Activated CD4-positive, alpha-beta T cell treated with anti-CD3 and anti-CD28 coated beads, Interleukin-2, amount 50 U/mL, for 4 hours (primary cell): ENCODE measurements at places on chromosomes 6 and 20.

DNA sequence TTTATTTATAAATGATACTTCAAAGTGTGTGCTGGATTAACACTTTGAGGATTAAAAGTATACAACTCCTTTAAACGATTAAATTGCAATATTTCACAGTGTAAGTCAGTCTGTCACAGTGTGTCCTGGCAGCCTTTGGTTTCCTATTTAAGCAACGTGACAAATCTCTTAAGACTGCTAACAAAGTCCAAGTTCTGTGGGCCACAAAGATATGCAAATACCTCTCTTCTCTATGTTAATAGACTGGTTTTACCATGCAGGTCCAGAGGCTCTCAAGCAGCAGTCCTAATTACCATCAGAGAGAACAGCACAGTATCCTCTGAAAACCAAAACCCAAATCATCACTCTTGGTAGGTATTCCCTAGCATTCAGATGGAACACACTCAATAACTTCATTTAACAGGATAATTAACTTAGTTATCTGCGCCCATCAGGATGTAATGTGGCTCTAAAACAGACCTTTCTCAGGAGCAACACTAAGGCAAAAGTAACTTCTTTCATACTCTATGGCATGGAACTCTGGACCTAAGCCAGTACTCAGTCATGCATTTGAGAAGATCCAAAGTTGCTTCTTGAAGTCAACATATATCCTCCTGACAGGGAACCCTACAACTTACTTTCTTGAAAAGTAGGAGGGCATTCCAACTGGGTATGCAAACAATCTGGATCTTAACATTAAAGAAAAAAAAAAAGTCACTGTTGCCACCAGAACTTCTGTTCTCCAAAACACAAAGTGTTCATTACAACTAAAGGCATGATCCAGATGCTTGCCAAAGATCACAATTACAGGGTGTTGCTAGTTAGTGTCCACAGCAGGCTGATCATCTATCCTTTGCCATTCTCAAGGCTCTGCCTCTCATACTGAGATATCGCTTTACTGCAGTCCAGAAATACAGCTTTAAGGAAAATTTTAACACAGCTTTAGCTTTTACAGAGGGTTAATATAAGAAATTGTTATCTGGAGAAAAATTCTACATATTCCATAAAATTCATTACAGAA is 53.2 kb downstream of the MAN1A1 start:
- no peak for DNase-seq

GRCh38 chr20:5865604-5866003 is 84.7 kb downstream of the TRMT6 start:
- no peak for DNase-seq

DNA sequence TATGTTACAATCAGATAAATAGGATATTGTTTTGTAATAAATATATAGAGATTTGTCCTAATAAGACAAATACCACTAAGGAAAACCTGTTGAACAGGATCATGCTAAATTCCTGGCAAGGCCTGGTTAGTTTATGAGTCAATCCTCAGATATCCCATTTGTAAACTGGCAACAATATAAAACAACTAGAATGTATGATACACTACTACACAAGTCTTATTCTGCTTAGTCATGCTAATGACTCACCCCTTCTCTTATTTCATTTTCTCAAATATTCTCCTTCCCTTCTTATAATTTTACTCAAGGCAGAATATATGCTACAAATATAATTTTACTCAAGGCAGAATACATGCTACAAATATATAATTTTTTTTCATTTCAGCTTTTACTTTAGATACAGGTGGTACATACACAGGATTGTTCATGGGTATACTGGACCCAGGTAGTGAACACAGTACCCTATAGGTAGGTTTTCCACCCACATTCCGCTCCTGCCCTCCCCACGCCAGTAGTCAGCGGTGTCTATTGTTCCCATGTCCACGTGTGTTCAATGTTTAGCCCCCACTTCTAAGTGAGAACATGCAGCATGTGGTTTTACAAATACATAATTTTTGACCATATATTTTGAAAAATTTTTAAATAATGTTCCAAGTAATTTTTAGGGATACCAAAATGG is 6.3 kb downstream of the OSER1 start:
- no peak for DNase-seq

- DNase-seq = no peak
These were observed 30.9 kb upstream of the EDN3 start for GRCh38 chr20:59269411-59270025.

GRCh38 chr6:133156689-133157088 is 84.5 kb upstream of the EYA4 start:
- DNase-seq = no peak

GRCh38 chr6:5457041-5457440 is 195.7 kb downstream of the FARS2 start:
- DNase-seq = no peak

- DNase-seq = no peak
These were observed 55.2 kb downstream of the HDDC2 start for GRCh38 chr6:125246566-125246965.

- no peak for DNase-seq
These were observed 29.4 kb upstream of the SYNCRIP start for GRCh38 chr6:85672050-85672449.

GRCh38 chr6:83696674-83697073 is 12.2 kb downstream of the SNAP91 start:
- no peak for DNase-seq

GRCh38 chr6:47147836-47148344 is 105.8 kb upstream of the ADGRF1 start:
- no peak for DNase-seq

DNA sequence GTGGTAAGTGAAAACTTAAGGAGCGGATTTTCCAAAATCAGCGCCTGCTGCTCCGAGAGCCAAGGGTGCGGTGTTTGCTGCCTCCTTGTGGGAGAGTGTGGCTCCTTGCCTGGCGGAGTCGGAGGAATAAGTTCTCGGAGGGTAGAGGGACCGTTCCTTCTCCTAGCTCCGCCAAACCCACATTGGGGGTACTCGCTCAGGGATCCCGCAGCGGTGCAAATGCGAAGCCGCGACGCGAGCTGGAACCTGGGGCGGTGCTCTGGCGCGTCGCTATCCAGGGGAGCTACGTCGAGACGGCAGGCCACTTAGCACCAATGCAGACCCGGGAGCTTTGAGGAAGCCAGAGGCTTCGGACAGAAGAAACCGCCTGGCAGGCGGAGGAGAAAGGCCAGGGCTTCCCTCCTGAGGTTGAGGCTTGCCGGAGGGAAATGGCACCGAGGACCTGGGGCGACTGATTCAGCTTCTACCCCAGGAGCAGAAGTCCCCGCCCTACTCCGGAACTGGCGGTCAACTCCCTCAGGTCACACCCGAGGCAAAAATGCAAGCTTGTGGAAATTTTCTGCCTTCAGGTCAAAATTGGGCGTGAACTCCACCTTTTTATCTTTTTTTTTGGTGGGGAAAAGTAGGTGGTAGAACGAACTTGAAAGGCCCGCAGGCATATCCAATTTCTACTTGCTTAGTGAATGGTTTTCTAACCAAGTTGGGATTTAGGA is 5.7 kb upstream of the DDX43 start:
- peak; percentile 37 for DNase-seq

- DNase-seq = no peak
These were observed 268.0 kb downstream of the TFAP2A start for GRCh38 chr6:10146715-10147451.

- DNase-seq = no peak
These were observed 82.8 kb downstream of the TFAP2A start for GRCh38 chr6:10332111-10332510.

DNA sequence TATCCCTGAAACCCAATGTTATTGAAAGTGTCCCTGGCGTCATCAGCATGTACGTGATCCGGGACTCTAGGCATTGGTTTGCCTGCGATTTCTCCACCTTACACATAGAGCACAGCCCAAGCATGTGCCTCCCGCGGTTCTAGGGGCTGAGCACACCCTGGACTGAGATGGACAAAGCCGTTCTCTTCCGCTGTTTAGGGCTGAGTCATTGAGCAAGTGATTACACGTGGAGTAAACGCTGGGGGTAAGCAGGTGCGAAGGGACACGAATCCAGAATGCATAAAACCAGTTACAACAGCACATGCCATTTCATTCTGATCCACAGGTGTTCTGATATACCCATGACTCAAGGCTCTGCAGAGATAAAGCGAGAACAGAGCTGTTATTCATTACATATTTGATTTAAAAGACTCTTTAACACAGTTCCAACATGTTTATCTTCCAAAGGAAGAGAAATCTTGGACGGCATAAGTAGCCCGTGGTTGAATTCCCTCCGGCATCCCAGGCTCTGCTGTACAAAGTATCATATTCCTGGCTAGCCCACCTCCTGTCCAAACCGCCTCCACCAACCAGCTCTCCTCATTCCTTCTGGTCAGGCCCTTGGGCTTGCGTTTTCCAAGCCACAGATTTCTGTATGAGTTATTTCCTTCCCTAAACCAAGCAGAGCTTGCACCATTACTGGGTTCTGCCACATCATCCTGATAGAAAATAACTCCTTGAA is 36.1 kb upstream of the THBS2 start:
- no peak for DNase-seq

DNA sequence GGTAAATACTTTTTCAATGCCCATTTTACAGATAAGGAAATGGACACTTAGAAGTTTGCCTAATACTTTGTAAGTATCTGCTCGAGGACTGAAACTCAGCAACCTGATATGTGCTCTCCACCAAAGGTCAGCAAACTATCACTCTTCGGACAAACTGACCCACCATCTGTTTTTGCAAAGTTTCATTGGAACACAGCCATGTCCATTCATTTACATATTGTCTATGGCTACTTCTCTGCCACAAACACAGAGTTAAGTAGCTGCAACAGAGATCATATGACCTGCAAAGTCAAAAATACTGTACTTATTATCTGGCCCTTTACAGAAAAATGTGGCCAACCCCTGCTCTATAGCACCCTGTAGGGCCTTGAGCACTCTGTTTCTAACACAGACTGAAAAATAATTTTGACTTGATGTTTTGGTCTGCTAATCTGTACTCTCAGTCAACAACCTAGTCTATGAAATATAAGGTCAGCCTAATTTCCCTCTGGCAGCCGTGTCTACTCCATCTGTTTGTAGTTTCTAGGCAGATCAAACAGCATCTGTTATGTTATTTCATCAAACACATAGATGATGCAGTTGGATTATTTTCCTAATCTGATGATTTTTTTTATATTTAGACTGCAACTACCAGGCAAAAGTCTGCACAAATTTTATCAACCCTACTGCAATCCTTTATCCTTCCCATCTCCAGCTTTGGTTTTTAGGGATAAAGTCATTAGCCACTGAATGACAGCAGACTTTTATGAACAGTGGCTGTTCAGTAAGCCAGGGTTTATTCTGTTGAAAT is 41.4 kb upstream of the BEND6 start:
- DNase-seq = no peak

DNA sequence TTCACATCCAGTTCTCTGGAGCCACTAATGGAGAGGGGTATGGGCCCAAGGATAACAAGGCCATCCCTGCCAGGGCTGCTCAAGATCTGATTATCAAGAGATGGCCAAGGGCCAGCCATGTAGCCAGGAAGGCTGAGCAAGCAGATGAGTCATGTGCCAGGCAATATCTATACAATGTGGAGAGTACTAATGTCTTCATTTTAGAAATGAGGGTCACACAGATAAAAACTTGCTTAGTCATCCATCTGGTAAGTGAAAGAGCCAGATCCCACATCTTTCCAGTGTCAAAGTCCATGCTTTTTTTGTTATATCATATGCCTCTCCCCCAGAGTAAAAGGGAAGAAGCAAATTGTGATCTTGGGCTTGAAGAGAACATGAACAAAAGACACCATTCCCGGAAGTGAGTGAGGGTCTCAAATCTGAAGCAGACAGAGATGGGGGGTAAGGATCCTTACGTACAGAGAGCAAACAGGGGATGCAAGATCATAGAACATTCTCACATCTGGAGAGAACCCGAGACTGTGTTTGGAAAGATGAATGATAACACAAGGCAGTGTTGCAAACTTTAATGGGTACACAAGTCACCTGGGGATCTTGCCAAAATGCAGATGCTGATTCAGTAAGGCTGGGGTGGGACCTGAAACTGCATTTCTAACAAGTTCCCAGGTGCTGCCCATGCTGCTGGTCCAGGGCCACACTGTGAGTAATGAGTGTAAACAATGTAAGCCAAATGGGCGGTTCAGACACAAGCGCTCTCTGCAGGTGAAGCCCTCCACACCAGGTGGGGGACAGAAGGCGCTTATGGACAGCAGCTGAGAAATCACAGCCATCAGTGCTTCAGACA is 20.0 kb upstream of the GSTA3 start:
- DNase-seq = no peak

DNA sequence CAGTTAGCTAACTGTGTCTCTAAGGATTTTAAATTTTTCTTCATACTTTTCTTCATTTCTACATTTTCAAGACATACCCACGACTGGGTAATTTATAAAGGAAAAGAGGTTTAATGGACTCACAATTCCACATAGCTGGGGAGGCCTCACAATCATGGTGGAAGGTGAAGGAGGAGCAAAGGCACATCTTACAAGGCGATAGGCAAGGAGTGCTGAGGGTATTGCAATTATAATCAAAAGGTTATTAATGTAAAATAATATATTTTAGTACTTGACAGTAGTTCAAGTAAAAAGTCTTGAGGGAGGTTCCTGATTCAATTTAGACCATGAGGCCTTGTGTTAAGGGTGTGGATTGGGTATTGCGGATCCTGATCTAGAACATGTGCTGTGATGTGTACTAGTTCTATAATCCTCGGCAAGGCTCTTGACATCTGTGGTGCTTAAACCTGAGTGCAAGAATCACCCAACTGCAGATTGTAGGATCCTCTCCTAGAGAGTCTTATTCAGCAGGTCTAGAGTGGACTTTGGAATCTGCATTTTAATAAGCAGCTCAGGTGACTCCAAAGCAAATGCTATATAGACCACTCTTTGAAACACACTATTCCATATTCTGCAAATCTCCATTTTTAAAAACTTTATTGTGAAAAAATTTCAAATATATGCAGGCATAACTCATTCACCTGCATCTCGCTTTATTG is 7.2 kb upstream of the ABCC10 start:
- no peak for DNase-seq

GRCh38 chr20:44234566-44235317 is 12.4 kb upstream of the GDAP1L1 start:
- no peak for DNase-seq

GRCh38 chr6:148509800-148510581 is 167.4 kb downstream of the SASH1 start:
- DNase-seq = no peak

DNA sequence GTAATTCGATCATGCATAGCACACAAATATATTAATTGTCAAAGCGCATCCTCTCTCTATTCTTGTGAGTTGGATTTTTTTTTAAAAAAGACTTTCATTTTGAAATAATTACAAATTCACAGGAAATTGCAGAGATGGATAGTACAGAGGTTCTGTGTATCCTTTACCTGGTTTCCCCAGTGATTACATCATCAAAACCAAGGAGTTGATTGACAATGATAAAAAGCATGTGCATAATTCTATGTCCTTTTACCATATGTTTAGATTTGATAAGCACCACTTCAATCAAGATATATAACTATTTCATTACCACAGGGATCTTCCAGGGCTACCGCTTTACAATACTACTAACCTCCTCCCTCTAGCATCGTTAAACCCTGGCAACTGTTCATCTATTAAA is 40.2 kb downstream of the CCN2 start:
- no peak for DNase-seq

DNA sequence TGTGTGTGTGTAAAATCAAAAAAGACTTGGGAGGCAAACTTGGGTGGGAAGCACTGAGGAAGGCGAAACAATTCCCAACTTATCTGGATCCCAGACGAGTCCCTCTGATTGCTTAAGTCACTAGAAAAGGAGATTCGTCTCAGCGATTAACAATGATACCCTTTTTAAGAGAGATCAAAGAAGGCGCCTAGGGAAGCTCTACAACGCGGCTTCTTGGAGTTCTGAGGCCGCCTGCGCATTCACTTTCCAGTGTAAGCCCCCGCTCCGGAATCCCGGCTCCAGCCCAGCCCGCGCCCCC is 8.7 kb upstream of the TBX18 start:
- DNase-seq = no peak

- DNase-seq = no peak
These were observed 38.5 kb downstream of the SUN5 start for GRCh38 chr20:32965581-32966373.
